ENCODE measurements at places on chromosomes 5 and 9. TPM values are rescaled to one million over a fixed set of nuclear protein-coding genes. Genes with fewer than 3 reads are reported as not detected.
A peak's percentile ranks its signal among the peaks of the same experiment; 100 is the strongest.

DNA sequence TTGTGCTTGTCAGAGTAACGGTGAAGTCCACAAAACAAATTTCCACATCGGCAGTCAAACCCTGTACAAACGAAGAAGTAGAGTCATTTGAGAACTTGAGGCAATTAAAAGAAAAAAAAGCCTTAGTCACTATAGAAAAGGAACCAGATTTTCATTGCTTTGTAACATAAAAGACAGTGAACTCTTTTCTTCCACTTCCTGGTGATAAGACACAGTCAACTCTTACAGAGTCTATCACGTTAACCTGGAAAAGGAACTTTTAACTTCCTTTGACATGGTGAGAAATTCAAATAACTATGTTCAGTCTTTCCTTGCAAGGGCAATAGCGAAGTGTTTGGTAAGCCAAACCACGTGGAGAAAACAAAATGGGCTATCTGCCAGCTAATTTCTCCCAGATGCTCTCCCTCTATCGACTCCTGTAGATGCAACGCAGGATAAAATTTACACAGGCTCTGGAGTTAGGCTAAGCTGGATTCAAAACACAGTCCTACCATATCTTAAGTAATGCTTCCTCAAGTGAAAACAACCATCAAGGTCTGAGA lies 8.9 kb downstream of the ZFAND5 start:
- DNase-seq: no peak

GRCh38 chr9:2872250-2872930 lies 28.5 kb upstream of the PUM3 start:
- DNase-seq: no peak

DNA sequence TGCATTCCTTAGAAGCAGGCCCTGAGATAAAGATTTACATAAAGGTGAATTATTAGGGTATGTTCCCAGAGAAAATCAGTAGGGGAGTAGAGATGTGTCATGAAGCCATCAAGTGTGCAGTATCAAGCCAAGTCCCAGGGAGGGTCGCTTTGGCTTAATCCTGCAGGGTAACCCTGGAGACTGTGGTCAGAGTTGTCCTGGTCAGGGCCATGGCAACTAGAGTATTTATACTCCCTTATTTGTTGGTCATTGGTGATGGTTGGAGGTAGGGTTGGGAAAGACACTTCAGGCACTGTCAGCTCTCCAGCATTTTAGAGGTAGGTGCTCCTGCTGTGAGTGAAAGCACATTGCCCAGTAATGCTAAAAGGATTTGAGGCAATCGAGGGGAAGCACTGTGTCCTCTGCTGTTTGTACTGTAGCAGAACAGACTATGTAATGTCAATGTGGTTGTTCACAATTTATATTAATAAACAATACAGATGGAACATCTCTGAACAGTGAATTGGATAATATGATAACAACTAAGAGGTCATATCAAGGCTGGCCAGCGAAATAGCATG lies 108.9 kb downstream of the GDNF start:
- DNase-seq: no peak

DNA sequence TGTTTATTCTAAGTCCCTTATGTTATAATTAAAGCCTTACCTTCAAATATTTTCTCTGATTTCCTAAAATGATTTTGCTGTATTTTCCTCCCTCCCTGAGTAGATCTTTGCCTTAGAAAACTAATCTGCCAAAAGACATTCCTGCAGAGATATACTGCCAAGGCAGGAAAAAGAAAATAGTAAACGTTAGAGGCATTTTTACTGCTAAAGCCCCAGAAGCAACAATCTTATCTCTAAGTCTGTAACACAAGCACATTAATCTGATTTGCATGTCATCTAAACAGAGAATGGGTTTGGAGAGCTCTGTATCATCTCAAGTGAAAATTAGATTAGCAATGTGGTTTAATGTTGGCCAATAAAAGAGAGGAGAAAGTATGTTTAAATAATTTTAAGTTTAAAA lies 847.7 kb downstream of the MAT2B start:
- no peak for DNase-seq

- DNase-seq: no peak
Observed at GRCh38 chr9:77598991-77599390, 49.1 kb downstream of the GNA14 start.

DNA sequence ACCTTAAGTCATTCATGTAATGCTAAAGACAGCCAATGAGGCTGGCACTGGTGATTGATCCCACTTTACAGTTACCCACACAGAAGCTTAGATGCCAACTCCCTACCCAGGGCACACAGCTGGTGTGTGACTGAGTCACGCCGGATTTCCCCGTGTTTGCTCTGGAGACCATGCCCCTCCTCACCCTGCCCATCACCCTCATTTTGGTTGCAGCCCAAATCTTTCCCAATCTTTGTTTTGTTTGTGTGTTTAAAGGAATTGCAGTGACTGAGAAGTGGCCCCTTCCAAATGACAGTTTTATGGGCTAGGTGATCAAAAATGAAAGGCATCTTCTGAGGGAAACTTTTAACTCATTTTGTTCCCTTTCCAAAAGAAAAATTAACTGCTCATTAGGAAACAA lies 10.9 kb downstream of the FBXL7 start:
- DNase-seq: no peak

DNA sequence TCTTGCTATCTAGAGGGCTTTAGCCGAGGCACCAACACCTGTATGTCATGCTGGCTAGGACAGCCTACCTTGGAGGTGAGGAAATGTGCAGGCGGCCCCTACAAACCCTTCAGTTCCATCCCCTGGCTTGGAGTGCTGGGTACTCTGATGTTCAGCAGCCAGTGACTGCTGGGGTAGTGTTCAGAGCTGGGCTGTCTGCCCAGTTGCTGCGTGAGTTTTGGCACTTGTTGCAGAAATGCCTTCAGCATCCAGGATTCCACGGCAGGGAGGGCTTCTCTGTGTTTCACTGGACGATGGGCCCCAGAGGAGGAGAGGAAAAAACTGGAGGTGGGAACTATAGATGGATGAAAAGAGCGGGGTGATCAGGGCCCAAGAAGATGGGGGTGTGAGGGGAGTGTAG lies 10.4 kb downstream of the SWI5 start:
- DNase-seq: no peak

GRCh38 chr5:167658889-167659288 lies 632.6 kb upstream of the WWC1 start:
- DNase-seq: no peak

DNA sequence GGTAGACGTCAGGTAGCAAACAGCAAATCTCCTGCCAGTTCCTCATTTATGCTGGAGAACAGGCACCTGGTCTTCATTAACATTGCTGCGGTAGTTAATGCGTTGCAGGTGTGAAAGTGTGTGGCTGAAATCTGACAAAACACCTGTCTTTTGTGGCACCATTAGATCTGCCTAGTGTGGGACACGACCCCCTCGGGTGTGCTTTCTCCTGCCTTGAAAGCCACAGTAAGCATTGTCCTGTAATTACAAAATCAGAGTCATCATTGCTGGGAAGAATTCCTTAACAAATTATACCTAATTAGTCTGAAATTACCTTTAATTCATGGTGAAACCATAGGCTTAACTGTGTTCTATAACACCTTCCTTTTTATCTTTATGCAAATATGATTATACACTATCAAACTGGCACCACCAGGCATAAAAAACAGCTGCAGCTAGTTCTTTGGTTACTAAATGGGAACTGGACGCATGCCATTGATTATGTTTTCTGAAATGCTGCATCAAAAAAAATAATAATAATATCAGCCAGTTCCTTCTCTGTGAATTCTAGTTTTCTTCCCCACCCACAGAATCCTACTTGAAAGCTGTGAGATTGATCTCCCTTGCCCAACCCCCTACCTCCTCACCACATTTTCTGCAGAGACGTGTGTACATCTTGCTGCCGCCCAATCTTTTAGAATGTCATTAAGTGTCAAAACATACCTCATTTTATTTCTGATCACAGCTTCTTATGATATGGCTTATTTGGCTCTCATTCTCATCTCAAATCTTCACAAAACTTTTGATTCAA lies 374.0 kb downstream of the NFIB start:
- no peak for DNase-seq

GRCh38 chr9:94665613-94666012 lies 26.3 kb upstream of the FBP1 start:
- no peak for DNase-seq

- no peak for DNase-seq
Observed at GRCh38 chr5:144467792-144468191, 297.1 kb downstream of the KCTD16 start.

DNA sequence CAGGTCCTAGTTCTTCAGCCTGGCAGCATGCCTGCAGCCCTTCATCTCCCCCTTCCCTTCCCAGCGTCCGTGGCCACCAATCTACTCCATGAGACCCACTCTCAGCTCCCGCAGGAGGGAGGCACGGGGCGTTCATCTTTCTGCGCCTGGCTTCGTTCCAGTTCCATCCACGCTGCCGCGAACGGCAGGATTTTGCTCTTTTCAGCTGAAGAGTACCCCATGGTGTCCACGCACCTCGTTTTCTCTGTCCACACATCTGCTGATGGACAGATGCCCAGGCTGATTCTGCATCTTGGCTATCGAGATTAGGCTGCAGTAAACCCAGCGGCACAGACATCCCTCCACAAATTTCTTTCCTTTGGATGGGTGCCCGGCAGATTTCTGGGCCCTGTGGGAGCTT lies 30.5 kb upstream of the NKD2 start:
- DNase-seq: no peak

GRCh38 chr5:57539281-57539701 lies 56.7 kb upstream of the ACTBL2 start:
- DNase-seq: no peak

- DNase-seq: no peak
Observed at GRCh38 chr5:52922384-52922783, 66.8 kb upstream of the ITGA2 start.

GRCh38 chr5:68440651-68441050 lies 225.1 kb downstream of the PIK3R1 start:
- DNase-seq: no peak

- DNase-seq: no peak
Observed at GRCh38 chr9:114307899-114308267, 15.0 kb upstream of the ORM1 start.

- DNase-seq: no peak
Observed at GRCh38 chr5:56307714-56308333, 74.7 kb upstream of the ANKRD55 start.

GRCh38 chr9:136058801-136059302 lies 36.2 kb downstream of the NACC2 start:
- no peak for DNase-seq

DNA sequence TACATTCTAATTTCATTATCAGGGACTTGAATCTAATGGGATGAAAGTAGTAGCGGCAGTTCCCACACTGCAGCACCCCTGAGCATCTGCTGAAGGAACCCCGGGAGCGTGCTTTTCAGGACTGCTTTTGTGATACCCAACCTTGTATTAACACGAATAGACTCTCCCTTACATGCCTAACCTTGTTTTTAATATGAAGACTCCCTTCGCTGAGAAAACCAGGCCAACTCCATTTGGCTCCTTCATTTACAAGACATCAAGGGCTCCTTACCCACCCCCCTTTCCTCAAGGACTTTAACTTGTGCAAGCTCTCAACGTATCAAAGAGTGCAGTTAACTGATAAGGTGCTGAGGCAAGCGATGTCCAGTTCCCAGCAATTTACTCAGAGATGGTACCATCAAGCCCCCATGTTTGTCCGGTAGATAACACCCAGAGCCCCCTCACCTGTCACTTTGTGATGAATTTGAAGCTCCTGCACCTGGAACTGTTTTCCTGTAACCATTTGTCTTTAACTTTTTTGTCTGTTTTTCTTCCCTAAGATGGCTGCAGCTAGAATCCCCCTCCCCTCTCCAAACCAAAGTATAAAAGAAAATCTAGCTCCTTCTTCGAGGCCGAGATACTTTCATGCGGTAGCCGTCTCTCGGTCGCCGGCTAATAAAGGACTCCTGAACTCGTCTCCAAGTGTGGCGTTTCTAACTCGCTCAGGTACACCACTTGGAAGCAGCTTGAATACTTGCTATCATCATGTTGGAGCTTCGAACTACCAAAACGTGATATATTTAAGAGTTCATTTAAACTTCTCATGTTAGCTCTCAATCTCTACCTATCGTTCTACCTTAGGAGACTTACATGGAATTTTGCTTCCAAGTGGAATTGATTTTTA lies 10.7 kb downstream of the HNRNPH1 start:
- no peak for DNase-seq

DNA sequence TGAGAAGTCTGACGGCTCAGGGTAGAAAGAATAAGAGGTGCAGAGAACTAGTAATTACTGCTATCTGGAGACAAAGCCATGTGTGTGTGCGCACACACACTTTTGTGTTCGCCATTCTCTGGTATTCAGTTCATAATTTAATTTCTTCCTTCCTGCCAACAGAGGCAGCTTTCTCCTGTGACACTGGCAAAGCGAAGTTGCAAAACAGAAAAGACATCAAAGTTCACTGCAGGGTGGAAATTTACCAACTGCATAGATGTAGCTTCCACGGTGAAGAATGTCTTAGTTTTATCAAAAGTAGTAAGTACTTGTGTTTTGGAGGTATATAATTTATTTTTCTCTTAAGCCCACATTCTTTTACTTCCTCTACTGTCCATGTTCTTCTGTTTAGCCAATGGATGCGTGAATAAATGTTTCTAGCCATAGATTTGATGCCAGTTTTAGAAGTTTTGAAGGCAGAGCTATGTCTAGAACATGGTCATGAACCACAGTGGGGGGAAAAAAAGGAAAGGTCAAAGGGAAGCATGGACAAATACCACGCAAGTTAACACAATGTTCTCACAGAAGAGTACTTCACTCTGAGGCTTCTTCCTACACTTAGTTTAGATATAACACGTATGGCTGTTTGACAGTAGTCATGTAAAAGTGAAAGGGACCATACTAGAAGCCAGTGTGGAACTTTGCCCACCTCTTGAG lies 536.5 kb upstream of the GRIA1 start:
- no peak for DNase-seq

GRCh38 chr9:81022177-81022576 lies 667.2 kb downstream of the TLE1 start:
- DNase-seq: no peak

DNA sequence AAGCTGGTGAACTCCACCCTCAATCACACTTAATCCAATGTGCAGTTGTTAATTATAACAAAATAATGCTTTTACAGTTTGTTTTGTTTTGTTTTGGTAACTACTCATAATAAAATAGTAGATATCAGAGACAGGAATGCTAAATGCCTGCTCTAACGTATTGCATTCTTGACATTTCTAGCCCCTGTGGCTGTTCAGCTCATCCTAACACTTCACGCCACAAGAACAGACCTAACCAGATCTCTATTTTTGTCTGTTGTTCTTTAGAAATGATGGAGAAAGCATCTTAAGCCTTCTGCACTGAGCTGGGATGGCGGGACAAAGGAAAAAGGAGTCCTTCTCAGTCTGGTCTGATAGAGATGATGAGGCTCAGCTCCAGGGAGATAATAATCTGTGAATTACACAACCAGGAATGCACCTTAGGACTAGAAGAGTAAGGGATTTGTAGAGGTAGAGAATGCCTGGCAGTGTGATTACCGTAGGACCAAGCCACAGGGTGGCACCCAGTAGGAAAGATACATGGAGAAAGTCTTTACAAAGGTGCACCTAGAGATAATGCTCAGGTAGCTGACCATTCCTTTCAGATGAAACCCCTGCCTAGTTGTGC lies 628.8 kb downstream of the PDE4D start:
- no peak for DNase-seq

GRCh38 chr9:134929193-134930158 lies 11.8 kb upstream of the FCN1 start:
- peak; percentile 51 for DNase-seq

NUDT12 gene
- 0.70 TPM for polyA plus RNA-seq

ANKRA2 gene
- 34.4 TPM for polyA plus RNA-seq

ERP44 gene
- 76.8 TPM for polyA plus RNA-seq

TMED9 gene
- 86.8 TPM for polyA plus RNA-seq

ERAP2 gene
- polyA plus RNA-seq: 98.7 TPM

NFIB gene
- polyA plus RNA-seq: 0.41 TPM

CDC20B gene
- not detected for polyA plus RNA-seq

CNTLN gene
- not detected for polyA plus RNA-seq

FAM153A gene
- not detected for polyA plus RNA-seq

BHMT2 gene
- polyA plus RNA-seq: not detected

TSLP gene
- polyA plus RNA-seq: not detected

ENG gene
- polyA plus RNA-seq: 4.9 TPM

Measured in naive B cell (primary cell).